ENCODE measurements at places on chromosomes 5 and 9. TPM values are rescaled to one million over a fixed set of nuclear protein-coding genes. Genes with fewer than 3 reads are reported as not detected.

The SDHA gene
- 84.7 TPM for total RNA-seq

The SEPTIN8 gene
- 52.8 TPM for total RNA-seq

The SPATA31D4 gene
- total RNA-seq, result not detected

The HNRNPH1 gene
- total RNA-seq, result 483 TPM

The CANX gene
- 208 TPM for total RNA-seq
